ENCODE measurements at places on chromosomes 13 and 19.

- no peak for DNase-seq
Measured at GRCh38 chr13:112124141-112124540, 57.2 kb downstream of the SOX1 start.

DNA sequence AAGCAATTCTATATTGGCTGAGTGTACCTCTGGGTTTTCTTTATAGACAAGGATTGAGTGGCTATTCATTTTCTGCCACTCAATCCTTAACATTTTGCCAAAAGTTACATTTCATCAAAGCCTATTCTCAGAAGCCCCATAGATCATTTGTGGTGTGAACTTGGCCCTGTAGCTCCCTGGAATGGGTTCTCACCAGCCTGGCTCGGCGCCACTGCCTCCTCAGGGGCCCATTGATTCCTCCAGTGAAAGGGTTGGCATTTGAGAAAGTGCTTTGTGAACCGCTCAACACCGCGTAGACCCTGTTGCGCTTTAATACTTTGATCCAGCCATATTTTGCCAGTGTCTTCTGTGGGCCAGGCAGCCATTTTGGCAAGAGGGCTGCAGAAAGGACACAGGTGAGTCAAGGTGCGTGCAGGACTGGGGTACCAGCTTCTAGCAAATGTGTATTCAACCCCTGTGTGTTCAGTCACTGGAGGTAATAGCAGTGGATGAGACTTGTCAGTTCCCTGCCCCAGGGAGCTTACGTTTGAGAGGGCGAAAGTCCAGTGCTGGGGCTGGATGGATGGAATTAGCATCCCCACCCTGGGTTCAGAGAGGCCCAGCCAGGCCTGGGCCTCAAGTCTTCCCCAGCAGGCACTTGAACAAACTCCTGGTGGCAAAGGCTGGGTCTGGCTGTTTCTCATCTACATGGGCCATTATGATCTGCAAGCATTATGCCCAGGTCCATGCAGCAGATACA is 3.8 kb downstream of the RAB8A start:
- DNase-seq = no peak

GRCh38 chr13:95075506-95075905 is 225.7 kb downstream of the ABCC4 start:
- no peak for DNase-seq

GRCh38 chr19:35403116-35403760 is 32.4 kb downstream of the GPR42 start:
- peak; percentile 52 for DNase-seq

- no peak for DNase-seq
Measured at GRCh38 chr19:18596752-18597157, 8.2 kb downstream of the REX1BD start.

DNA sequence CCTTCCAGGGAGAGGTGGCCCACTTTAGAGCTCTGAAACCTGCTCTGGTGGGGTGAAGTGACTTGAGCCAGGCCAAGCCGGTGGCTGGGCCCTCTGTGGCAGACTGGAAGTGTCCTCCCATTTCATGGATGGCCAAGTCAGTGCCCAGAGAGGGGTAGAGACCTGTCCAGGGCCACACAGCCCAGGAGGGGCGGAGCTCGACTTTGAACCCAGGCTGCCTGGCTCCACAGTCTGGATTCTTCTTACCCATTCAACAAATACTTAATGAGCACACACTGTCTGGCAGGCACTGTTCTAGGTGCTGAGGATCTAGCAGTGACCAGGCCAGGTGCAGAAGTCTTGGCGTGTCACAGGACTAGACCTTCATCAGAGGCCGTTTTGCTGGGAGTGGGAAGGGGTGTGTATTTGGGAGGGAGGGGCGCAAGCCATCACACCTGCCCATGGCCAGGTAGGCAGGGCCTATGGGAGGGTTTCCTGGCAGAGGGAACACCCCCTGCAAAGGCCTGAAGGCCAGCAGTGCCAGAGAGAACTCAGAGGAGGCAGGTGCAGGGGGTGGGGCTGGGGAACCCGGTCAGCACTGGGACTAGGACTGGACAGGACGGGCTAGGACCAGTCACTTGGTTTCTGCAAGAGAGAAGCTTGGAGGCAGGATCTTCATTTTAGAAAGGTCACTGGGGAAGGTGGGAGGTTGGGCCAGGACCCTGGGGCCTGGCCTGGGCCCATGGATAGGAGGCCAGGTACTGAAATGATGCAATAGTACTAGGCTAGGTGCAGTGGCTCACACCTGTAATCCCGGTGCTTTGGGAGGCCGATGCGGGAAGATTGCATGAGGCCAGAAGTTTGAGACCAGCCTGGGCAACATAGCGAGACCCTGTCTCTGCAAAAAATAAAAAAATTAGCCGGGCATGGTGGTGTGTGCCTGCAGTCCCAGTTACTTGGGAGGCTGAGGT is 31.8 kb downstream of the DNM2 start:
- DNase-seq = no peak

DNA sequence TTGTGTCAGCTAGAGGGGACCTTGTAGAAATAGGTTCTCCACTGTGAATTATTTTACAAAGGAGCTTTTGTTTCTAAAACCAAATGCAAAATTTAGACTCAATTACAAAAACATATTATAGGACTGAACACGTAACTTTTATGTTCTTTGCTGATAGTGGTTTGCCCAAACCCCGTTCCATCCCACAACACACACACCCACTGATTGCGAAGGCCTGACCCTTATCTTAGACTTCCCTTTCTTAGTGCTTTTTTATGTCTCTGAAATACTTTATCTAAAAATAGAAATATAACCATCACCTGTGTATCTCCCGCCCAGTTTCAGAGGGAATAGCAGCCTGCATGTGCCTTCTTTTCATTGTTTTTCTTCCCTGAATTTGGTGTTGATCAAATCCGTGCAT is 13.0 kb downstream of the CCNA1 start:
- no peak for DNase-seq
